Occipital lobe (tissue), 3 donors: ENCODE measurements at places on chromosomes 6 and 20. TPM values are rescaled to one million over a fixed set of nuclear protein-coding genes. Genes with fewer than 3 reads are reported as not detected.

GRCh38 chr6:139037490-139037889, 8.9 kb downstream of the ABRACL start:
- no peak for DNase-seq

- no peak for DNase-seq
These were observed 84.0 kb upstream of the SLC22A16 start for GRCh38 chr6:110560239-110561007.

DNA sequence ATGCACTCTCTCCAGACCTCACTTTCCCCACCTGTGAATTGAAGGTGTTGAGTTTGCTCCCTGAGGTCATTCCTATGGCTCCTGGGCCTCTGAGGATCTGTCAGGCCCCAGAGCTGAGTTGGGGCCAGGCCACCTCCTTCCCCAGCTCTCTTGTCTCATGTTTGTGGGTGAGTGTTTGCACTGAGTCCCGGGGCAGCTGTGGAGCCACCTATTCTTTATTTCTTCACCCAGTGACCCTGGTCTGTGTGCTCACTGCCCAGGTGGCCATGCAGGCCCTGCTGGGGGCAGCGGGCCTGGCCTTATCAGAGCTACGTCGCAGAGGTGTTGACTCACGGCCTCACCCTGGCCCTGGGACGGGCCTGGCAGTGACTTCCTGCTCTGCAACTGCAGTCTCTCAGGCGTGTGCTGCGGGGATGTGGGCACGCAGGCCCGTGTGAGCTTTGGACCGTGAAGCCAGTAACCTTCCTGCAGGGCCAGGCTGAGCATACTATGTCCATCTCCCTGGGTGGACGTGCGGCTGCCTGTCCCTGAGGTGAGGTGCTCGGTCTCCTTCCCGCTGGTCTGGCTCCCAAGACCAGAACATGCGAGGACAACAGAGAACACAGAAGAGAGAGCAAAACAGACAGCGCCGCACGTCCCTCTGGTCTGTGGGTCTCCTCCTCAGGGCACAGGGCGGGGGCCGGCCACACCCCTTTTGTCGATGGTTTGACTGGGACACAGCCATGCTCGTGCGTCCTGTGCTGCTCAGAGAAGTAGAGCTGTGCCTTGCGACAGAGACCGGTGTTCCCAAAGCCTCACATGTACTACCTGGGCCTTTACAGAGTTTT, 12.1 kb downstream of the TMEM181 start:
- DNase-seq = no peak

Gene VSX1
- total RNA-seq = not detected

DNA sequence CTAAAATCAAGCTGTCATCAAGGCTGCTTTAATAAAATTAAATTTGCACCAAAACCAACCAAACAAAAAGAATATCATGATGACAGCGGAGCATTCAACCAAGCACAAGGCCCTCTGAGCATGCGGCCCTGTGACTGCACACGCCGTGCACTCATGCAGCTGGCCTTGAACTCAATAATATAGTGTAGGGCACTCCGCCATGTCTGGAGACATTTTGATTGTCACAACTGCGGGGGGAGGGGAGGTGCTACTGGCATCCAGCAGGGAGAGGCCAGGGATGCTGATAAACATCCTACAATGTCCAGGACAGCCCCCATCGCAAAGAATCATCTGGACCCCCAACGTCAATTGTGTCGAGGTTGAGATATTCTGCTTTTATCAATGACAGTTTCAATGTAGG, 9.7 kb downstream of the MOCS3 start:
- no peak for DNase-seq

Gene IRF4
- total RNA-seq = 0.16 TPM

GRCh38 chr6:43647613-43648012, 2.8 kb downstream of the RSPH9 start:
- no peak for DNase-seq

- peak; percentile 68 for DNase-seq
These were observed at the start of gene UST for GRCh38 chr6:148746363-148747144. UST (plus strand) TSS chr6:148747030; CDS start chr6:148747431, 401 bp downstream.

GRCh38 chr6:80940571-80940970, 811.9 kb downstream of the TENT5A start:
- DNase-seq = no peak

- DNase-seq = no peak
These were observed 226.2 kb upstream of the MAN1A1 start for GRCh38 chr6:119575721-119576120.

Gene RNF182
- total RNA-seq = 73.6 TPM

DNA sequence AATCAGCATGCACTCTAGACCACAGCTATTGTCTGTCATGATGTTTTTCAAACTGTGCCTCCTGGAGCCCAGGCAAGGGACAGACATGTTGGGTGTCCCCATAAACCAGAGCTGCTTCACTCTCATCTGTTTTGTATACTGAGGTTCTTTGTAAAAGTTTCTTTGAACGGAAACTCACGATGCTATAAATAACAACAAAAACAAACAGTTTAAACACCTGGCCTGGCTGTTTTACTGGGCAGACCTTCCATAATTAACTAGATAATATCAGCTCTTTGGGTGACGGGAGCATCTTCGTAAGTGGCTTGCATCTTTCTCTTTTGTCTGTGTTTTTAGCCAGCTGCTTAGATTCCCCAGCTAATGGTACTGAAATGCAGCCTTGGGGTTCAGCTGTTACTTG, 190.3 kb downstream of the ZDHHC14 start:
- no peak for DNase-seq

- DNase-seq = no peak
These were observed 113.9 kb downstream of the EDN1 start for GRCh38 chr6:12403947-12404647.

GRCh38 chr6:17928514-17929430, 58.7 kb downstream of the KIF13A start:
- no peak for DNase-seq

- no peak for DNase-seq
These were observed 248.4 kb upstream of the IRAK1BP1 start for GRCh38 chr6:78618970-78619369.

DNA sequence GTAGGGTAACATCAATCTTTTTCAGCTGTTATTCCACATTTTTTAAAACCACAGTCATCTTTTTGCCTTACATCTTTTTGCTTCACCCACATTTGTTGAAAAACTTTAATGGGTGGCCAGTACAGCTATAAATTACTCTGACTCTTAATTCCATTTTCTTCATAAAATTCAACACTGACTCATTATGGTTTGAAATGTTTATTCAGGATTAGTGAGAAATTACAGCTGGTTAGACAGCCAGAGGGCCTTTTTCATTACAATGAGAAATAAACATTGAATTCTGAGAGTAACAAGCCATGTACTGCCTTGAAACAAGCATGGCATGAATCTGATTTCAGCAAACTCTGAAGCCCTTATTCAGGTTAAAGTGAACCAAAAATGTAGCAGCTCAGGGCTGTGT, 19.5 kb downstream of the NDUFAF4 start:
- no peak for DNase-seq

GRCh38 chr20:36313476-36313875, 7.3 kb downstream of the DLGAP4 start:
- DNase-seq = no peak

GRCh38 chr6:18179770-18180356, 24.6 kb downstream of the KDM1B start:
- DNase-seq = no peak

Gene AVP
- not detected for total RNA-seq

Gene SLC22A2
- 1.1 TPM for total RNA-seq

Gene POM121L2
- total RNA-seq = not detected

GRCh38 chr6:27966816-27967426, 9.9 kb downstream of the OR2B6 start:
- DNase-seq = no peak
